Stimulated activated CD8-positive, alpha-beta memory T cell treated with anti-CD3 and anti-CD28 coated beads, Interleukin-4, amount 100 ng/mL, for 4 hours (primary cell): ENCODE measurements at places on chromosomes 1 and 21.

DNA sequence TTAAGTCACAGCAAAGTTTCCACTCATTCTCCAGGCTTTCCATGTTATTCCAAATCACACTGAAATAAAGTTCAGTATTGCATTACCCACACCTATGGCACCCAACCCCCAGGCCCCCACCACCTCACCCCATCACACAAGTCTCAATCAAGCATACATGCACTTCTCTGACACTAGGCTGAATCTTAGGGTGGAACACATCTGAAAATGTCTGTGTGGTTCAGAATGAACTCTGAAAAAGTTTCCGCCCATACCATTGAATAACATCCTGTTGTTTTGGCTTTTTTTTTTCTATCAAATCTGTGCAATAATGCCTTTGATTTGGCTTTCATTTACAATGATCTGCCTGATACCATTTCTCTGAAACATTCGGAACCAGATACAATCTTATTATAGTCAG, 25.8 kb upstream of the LRRC8C start:
- no peak for DNase-seq

GRCh38 chr1:239387304-239388158, 1.2 kb downstream of the CHRM3 start:
- DNase-seq = no peak

DNA sequence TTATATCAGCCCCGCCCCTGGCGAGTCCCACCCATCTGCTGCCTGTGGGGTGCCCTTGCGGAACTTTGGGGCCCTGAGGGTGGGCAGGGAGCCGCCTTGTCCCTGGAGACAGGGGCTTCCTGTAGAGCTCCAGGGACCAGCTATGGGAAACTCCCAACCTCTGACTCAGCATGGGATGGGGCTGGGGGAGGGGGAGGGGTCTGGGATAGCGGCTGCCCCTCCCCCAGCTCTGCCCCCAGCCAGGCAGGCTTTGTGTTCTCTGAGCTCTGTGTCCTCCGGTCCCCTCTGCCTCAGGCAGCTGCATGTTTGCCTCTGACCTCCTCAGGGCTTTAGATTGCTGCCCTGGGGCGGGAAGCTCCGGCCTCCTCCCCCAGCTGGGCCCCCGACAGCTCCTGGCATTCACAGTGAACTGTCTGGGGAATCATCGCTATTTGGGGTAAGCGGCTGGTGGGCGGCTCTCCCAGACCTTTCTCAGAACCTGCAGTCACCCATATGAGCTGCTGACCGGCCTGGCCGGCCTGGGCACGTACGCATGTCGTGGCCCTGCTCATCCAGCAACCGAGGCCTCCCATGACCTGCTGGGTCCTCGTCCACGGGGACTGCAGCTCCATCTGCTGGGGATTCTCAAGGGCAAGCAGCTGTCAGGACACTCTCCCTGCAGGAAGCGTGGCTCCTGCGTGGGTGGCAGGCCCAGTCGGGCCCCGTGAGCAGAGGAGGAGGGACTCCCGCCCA, 17.1 kb downstream of the ARHGEF16 start:
- no peak for DNase-seq

GRCh38 chr1:14836426-14837140, 238.1 kb downstream of the KAZN start:
- DNase-seq = no peak

- no peak for DNase-seq
Measured at GRCh38 chr1:112296908-112297307, 99.1 kb upstream of the CTTNBP2NL start.

DNA sequence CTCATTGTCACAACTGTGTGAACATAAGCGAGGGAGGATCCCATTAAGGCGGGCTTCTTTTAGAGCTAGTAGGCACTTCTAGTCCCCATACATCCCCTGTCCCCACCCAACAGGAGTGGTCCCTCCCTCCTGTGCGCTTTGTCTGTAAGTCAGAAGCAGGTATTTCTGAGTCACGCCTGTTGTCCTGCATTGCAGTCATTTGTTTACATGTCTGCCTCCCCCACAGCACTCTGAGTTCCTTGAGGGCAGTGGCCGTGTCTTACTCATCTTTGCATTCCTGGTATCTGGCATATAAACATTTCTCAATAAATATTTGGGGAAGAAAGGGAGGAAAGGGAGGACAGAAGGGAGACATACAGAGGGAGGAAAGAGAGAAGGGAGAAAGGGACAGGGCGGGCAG, 40.3 kb downstream of the PLEKHA6 start:
- no peak for DNase-seq

GRCh38 chr1:109105881-109106280, 8.0 kb upstream of the ELAPOR1 start:
- no peak for DNase-seq

GRCh38 chr1:153568367-153569099, 2.9 kb upstream of the S100A2 start:
- peak; percentile 51 for DNase-seq

DNA sequence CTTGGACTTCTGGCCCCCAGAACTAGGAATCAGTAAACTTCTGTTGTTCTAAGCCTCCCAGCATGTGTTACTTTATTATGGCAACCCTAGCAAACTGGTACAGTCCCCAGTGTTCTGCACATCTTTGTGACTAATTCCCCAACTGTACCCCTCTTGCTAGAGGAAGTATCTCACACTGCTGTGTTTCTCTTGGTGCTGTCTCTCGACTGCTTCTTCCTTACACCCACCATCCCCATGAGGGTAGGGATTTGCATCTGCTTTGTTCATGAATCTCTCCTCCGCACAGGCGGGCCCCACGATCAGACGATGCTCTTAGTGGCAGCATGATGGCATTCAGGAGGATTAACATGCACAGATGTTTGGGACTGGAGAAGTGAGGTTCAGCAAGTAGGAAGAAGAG, 46.7 kb downstream of the CLIC6 start:
- DNase-seq = no peak

- no peak for DNase-seq
Measured at GRCh38 chr1:45238846-45239245, 32.4 kb upstream of the ZSWIM5 start.

DNA sequence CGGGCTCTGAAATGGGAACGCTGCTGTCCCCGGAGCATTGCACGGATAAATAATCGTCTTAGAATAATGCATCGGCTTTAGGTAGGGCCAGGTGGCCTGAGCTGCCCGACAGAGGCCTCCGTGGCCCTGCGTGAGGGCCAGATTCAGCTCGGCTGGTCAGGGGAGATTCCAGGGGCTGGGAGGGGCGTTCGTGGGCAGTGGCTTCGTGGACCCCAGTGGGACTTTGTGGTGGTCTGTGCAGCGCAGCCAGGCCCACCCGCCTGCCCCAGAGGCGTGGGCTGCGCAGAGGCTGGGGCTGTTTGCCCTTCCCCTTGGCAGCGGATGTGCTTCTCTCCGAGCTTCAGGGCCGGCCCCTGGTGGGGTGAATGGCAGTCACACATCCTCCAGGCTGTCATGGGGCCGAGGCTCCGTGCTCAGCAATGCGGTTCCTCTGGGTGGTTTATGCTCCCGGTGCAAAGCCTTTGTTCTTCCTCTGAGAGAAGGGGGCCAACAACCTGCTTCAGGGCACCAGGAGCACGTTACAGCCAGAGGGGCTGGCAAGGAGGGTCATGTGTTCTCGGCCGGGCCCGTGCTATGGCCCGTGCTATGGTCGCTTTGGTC, 104.5 kb downstream of the PRDM16 start:
- DNase-seq = no peak

DNA sequence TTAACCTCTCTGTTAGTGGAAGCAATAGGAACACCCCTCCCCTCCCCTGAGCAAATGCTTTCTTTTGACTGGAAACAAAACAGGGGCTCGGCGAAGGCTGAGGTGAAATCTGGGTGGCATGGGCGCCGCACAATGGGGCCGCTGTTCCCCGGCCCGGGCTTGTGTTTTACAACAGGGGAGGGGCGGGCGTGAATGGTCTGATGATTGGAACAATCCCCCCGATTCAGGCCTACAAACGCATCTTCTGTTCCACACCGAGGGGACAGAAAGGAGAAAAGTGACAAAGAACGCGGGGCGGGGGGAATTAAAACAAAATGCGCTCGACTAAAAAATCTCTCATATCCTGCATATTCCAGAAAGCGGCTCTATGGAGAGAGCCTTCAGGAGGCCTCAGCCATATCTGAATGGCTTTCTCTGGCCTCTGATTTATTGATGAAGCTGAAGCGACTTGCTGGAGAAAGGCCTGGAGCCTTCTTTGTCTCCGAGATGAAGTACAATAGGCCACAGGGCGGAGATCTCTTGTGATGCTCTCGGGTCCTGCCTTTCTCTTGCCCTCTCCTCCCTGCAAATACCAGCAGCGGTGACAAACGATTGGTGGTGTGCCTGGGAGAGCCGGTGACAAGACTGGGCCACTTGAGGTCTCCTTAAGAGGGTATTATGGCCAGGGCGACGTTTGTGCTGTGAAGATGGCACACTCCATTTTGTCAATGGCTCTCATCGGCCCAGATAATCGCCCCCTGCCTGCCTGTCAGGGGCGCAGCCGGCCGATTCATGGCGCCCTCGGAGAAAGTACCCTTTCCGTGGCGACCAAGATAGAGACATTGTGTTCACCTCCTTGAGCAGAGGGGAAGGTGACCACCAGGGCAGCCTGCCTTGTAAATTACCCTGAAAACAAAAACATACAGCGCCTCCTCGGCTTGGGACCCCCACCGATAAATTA, 47.1 kb upstream of the OLIG2 start:
- DNase-seq = no peak

DNA sequence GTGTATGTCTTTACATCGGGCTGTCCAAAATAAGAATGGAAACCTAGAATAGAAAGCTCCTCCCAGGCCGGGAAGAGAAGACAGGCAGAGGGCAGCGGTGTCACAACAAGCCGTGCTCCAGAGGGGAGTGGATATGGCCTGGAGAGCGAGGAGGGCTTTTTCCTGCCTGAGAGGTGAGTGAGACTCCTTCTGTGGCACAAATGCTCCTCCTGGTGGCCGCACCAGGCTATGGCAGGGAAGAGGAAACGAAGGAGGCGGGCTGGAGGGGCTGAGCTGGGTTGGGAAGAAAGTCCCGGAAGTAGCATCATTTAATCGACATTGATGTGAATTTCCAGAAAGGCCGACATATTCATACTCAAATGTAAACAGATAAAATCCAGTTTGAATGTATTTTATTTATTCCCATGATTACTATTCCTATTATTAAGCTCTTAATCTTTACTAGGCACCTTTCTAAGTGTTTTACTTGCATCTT, 54.7 kb downstream of the MEF2D start:
- DNase-seq = peak; percentile 58

DNA sequence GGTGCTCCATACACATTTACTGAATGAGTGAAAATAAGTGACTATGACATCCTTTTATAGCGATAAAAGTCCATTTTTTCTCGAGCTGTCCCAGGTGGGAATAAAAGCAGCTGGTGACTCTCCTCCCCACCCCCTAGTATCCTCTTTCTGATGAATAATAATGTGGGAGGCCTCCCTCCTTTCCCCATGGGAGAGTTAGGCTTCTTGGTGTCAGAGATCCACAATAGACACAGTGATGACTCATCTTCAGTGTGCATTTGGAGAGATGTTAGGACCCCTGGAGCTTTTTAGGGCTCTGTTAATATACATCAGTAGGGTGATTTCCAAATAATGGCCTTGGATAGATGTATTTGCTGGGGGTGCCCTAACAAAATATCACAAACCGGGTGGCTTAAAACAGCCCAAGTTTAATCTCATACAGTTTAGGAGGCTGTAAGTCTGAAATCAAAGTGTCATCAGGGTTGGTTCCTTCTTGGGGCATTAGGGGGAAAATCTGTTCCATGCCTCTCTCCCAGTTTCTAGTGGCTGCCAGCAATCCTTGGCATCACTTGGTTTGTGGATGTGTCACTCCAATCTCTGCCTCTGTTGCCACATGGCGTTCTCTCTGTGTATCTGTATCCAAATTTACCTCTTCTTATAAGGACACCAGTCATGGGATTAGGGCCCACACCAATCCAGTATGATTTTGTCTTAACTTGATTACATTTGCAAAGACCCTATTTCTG, 4.4 kb upstream of the PHC2 start:
- no peak for DNase-seq

- no peak for DNase-seq
Measured at GRCh38 chr1:17575797-17576518, 36.5 kb downstream of the ARHGEF10L start.

DNA sequence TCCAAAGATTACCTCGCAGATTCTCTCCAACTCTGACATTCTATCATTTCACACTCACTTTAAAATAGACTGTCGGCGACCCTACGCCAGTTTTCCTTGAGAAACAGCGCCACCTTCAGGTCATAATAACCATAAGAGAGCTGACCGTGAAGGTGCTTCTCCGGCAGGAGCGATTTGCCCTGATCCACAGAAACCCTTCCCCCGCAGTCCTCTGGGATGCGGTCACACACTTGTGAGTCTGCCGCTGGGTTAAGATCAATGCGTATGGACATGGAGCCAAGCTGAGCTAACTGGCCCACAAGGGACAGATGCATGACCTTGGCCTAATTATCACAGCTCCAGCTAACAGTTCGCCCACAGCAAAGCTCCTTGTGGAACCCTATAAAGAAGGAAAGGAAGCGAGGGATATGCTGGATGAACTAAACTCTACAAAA, 32.8 kb upstream of the IFNAR2 start:
- peak; percentile 33 for DNase-seq

DNA sequence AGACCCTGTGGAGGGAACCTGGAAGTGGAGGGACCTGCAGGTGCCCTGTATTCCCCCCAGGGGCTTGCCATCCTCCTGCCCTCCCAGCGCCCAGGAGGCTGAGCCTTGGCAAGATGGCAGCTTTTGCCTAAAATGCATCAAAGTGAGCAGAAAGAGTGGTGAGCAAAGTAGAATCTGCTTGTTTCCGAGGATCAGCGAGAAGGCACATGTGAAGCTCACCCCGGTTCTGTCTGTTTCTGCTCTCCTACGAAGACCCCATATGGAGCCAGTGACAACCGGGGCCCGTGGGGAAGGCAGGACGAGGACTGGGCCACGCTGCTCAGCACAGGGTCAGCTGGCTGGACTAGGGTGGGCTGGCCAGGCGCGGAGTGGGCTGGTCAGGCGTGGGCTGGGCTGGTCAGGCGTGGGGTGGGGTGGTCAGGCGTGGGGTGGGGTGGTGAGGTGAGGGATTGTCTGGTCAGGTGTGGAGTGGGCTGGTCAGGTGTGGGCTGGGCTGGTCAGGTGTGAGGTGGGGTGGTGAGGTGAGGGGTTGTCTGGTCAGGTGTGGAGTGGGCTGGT, 5.2 kb upstream of the FNDC10 start:
- DNase-seq = no peak

DNA sequence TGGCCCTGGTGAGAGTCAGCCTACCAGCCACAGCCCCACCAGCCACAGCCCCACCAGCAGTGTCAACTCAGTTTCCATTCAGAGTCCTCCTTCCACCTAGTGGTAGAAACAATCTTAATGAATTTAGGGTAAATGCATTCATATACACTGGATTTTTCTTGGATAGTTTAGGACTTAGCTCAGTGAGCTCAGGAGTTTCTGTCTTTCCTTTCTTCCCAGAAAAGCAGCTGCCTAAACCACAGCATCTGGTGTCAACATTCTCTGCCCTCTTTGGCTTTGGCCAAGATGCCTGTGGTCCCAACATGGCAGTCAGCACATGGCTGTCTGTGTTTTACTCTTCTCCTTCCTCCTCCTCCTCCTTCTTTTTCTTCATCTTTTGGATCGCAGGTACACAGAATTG, 94.0 kb downstream of the CLIC6 start:
- no peak for DNase-seq

DNA sequence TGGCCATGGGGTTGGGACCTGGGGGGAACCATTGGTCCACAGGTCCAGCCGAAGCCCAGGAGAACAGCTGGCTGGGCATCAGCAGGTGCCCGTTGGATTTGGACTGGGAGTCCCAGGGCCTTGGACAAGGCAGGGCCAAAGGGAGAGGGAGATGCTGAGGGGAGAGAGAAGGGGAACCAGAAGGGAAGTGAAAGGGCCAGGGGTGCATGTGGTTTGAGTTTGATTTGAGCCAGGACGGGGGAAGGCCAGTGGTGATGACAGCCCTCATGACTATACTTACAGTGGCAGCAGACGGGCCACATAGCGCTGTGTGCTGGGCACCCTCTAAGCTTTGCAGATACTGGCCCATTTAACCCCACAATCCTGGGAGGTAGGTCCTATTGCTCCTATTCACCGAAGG, 18.8 kb downstream of the AGRN start:
- no peak for DNase-seq
